ENCODE measurements at places on chromosomes 4 and X.

GRCh38 chrX:114626323-114626722 lies 42.4 kb downstream of the HTR2C start:
- DNase-seq, result no peak

DNA sequence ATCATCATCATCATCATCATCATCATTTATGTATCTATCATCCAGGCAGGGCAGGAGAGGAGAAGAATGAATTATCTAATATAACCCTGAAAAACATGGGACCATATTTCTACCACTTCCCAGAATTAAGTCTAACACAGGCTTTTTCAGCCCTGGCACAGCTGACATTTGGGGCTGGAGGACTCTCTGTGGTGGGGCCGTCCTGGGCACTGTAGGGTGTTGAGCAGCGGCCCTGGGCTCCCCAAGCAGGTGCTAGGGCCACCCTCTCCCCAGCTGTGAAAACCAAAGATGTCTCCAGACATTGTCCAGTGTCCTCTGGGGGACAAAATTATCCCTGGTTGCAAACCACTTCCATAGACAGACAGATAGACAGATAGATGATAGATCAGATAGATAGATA lies 288.4 kb downstream of the CRLF2 start:
- DNase-seq, result no peak

GRCh38 chrX:2967998-2968909 lies 38.1 kb upstream of the ARSH start:
- DNase-seq, result no peak

DNA sequence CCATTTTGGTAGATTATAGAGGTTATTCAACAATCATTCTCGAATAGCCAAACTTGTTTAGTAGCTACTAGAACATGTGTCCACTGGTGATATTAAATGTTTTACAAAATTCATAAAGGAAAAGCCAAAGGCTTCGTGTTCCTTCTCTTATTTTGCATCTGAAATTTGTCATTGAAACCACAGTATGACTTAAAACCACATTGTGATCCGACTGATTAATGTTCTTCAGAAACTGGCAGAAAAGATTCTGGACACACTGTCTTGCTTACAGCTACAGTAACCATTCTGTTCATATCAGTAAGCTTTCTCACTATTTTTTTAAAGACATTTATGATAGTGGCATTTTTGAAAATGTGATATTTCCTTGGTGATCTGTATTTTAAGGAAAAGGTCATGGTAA lies 2.6 kb upstream of the SMARCA1 start:
- no peak for DNase-seq

DNA sequence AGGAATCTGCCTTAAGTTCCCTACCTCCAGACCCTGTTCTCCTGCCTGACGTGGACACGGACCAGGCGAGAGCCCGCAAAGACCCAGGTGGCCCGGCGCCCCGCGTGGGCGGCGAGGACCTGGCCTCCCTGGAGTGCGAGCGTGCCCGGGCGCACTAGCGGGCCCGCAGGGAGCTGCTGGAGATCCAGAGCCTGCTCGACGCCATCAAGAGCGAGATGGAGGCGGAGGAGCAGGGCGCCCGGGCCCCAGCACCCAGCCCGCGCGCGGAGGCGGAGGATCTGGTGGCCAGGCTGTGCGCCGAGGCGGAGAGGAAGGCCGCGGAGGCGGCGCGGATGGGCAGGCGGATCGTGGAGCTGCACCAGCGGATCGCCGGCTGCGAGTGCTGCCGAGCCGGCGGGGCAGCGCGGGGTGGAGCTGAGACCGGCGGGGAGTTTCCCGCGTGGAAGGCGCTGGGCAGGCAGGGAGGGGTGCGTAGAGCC lies 18.2 kb downstream of the MRFAP1 start:
- no peak for DNase-seq

DNA sequence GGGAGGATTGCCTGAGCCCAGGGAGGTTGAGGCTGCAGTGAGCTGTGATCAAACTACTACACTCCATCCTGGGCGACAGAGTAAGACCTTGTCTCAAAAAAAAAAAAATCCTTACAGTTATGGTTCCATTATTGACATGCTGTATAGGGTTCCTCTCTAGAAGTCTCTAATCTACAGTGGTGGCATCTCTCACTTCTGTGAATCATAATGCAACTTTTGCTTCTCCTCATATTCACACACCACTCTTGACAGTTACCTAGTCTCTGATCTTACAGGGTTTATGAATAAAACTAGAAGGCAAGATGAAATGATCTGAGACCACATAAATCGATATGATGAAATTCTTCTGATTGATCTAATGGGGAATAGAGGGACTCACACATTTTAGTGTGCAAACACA lies 40.6 kb downstream of the DOCK11 start:
- DNase-seq, result no peak

DNA sequence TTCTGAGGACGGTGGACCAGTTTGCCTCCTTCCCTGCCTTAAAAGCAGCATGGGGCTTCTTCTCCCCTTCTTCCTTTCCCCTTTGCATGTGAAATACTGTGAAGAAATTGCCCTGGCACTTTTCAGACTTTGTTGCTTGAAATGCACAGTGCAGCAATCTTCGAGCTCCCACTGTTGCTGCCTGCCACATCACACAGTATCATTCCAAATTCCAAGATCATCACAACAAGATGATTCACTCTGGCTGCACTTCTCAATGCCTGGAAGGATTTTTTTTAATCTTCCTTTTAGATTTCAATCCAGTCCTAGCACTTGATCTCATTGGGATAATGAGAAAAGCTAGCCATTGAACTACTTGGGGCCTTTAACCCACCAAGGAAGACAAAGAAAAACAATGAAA lies 255.3 kb downstream of the RAPGEF2 start:
- DNase-seq, result no peak

DNA sequence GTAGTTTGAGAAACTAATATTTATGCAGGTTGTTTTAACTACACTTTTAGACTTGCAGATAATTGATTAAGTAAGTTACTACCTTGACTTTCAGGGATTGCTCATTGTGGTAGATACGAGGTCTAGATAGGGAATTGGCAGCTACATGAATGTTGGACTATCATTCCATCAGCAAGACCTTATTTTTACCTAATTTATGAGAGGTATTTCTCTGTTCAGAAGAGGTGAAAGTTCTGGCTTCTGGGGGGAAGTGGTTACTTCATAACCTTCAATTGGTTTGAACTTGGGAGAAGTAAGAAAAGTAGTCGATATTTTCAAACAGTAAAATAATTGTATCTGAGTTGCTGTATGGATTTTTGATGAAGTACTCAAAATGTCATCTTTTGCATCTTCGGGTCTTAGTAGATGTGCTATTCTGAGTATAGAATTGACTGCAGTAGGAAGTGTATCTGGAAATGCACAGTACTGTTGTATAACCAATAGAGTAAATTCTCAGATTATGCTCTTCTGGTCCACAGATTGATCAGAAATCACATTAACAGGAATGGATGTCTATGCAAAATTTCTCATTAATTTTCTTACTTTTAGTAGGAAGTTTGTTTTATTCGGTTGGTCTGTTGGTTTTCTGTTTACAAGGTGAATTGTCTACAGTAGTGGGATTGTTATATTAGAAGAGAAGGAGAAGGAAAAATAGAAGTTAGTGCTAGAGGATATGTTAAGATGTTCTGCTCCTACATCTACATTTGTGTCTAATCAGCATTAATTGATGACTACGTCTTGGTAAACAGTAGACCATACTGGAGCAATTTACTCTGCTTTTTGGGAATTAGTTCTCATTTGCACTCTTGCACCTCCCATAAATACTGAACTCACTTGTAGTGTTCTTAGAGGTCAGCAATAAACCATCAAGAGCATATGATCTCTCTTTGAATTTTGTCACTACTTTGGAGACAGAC lies 3.0 kb downstream of the NFKB1 start:
- no peak for DNase-seq

GRCh38 chrX:11944501-11944900 lies 186.5 kb downstream of the MSL3 start:
- DNase-seq, result peak; percentile 11

DNA sequence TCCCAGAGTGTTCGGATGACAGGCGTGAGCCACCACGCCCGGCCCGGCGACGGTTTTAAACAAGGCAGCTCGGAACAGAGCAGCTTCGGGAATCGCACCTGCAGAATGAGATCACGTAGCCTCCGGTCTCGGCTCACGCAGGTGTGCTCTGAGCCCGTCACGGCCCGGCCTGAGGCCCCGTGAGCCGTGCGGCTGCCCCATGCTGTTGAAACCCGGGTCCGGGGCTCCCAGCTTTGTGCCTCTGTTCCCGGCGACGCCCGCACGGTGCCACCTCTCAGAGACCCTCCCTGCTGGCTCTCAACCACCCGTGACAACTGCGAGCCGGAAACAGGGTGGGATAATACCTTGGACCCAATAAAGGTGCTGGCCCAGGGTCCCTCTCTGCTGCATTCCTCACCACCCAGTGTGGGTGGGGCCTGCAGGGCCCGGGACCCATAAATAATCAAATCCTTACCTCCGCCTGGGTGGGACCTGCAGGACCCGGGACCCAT lies 13.4 kb upstream of the PLCXD1 start:
- DNase-seq, result no peak

DNA sequence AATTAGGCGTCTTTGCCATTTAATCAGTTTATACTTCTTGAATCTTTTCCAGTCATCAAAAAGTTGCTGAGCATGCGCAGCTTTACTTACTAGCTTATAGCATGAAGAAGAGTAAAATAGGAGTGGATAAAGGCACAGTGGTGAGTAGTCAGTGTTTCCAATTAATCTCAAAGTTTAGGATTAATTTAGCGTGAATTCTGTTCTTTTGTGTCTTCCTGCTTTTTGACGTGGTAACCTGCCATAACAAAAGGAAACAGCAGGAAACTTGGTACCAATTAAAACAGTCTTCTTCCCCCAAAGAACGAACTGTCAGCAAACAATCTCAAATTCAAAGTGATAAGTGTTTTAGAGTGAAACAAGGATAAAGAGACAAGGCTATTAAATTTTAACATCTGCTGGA lies 61.9 kb downstream of the TET2 start:
- DNase-seq, result no peak

DNA sequence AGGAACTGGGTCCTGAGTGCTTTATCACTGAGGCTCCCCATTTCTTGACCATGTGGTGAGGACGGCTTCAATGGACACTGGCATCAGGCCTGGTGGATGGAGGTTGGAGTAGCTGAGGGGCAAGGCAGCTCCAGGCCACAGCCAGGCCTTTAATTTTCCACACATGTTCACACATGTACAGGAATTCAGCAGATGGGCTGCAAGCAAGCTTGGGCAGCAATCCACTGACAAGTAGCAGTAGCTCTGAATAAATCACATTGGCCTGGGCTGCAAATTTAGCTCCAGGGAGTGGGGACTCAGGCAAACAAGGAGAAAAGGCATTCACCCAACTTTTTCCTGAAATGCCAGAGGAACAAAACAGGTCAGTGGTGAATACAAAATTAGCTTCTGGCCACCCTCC lies 107.8 kb upstream of the SCML1 start:
- no peak for DNase-seq

GRCh38 chrX:973010-973632 lies 239.3 kb downstream of the CRLF2 start:
- DNase-seq, result no peak

DNA sequence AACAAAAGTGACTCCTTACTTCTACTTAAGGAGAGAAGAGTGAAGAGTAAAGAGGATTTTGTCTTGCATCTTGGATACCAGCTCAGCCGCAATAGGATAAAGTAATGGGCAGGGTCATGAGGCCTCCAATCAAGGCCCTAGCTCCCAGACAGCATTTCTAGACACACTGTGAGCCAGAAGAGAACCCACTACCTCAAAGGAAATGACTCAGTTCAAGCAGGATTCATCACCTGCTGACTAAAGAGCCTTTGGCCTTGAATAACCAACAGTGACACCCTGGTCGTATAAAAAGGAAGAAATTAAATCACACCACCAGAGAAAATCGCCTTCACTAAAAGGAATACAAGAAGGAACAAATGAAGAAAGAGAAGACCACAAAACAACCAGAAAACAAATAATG lies 416.1 kb downstream of the PCDH18 start:
- DNase-seq, result no peak

DNA sequence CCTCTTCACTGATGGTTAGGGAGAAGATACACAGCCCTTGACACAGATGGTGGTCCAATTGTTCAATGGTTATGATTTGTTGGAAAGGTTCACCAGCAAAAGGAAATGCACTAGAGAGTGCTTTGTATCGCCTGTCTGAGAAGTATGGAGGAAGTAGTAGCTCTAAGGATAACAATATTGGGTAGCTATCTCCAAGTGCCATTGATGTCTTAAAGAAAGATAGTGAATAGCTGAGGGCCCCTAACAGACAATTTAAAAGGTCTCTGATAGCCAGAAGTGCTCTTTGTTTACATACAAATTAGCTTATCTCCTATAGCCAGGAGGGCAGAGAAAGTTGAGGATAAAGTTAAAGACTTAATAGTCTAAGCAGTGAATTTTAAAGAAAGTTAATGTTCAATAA lies 33.9 kb upstream of the BLTP1 start:
- DNase-seq, result no peak

GRCh38 chr4:6991771-6992557 lies 51.2 kb upstream of the TADA2B start:
- no peak for DNase-seq

- no peak for DNase-seq
These were observed 678.6 kb downstream of the IQCM start for GRCh38 chr4:149136951-149137620.

DNA sequence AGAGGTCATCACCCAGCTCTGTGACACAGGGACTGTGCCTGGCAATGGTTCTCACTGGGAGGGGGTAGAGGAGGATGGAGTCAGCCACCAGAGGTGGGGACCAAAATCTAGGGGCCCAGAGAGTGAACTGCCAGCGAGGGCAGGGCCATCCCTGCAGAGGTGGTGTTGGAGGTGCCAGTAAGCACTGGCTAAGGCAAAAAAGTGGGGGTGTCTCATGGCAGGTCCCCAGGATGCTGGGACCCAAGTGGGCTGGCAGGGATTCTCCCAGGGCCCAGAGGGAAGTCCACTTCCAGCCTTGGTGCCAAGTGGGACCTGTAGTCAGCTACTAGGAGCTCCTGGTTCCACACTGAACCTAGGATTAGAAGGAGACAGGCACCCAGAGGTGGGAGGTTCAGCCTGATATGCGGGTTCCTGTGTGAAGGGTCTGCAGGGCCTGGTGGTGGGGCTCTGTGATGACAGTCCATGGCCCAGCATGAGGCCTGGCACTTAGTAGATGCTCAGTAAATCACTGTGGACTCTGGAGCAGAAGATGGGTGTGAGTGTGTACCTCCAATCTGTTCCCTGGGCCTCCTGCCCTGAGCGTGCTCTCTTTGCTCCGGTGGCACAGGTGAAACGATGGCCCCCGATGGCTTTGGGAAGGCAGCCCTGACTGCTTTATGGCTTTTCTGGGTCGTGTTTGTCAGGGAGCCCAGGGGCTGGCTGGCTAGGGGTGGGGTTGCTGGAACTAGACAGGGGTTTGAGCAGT lies 81.5 kb downstream of the PSAPL1 start:
- DNase-seq, result no peak

GRCh38 chrX:154534526-154535322 lies 11.9 kb downstream of the G6PD start:
- DNase-seq, result peak; percentile 81

GRCh38 chr4:173328236-173328901 lies 5.8 kb downstream of the HMGB2 start:
- DNase-seq, result no peak

DNA sequence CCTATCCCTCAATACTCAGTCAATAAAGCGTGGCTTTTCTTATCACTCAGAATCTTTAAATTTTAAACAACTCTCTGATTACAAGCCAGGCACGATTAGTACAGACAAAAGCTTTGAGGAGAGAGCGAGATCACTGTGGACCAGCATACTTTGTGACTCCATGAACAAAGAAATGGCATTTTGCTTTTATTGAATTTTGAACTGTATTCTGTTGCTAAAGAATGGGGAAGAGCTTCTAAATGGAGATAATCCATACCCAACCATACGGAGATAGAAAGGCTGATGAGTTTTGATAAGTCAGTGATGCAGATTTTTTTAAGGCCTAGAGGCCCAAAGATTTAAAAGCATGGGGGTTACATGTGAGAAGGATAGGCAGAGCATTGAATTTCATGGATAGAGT lies 259.1 kb downstream of the DACH2 start:
- DNase-seq, result no peak

Data from progenitor cell of endocrine pancreas (in vitro differentiated cells).